ENCODE measurements at places on chromosomes 16 and 17. TPM values are rescaled to one million over a fixed set of nuclear protein-coding genes. Genes with fewer than 3 reads are reported as not detected.

The TNP2 gene
- not detected for total RNA-seq

The RSKR gene
- total RNA-seq, result 3.5 TPM

The MYL11 gene
- 7.2 TPM for total RNA-seq

The CDH13 gene
- total RNA-seq, result 162 TPM

The ATP1B2 gene
- total RNA-seq, result not detected

- no peak for DNase-seq
Measured at GRCh38 chr17:77726549-77727006, 231.9 kb upstream of the TNRC6C start.

DNA sequence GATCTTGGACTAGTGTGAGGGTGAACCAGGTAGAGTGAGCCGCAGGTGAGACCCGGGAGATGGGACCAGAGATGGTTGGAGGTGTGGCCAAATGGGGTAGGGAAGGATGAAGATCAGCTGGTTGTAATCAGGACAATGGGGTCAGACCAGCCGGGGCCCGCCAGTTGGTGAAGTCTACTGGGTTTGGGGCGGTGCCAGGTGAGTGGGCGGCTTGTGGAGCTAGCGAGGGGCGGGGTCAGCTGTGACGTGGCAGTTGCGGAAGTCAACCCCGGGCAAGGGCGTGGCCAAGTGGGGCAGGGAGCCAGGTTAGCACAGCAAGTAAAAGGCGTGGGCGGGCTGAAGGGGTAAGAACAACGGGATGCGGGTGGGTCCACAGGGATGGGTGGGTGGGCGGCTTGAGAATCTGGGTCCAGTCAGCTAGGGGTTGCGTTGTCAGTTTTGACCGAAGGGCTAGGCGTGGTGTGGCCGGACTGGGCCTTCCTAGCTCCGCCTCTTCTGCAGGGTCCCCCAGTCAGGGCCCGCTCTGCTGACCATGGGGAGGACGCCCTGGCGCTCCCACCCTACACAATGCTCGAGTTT is 25.5 kb upstream of the ALKBH5 start:
- peak; percentile 42 for DNase-seq

DNA sequence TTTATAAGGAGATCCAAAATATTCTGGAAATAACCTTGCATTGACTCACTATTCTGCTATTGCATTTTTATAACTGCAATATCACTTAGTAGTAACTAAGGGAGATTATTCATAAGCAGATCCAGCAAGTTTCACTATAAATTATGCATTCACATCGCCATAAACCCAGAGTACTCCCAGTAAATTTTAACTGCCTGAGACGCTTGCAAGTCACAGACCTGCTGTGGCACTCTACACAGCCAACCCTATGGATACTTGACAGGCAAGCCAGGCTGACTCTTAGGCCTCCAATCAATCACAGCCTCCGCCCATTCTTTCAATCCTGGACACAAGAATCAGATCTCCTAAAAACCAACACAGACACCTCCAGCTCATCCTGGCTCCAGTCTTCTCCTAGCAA is 28.2 kb downstream of the USP31 start:
- DNase-seq, result no peak

DNA sequence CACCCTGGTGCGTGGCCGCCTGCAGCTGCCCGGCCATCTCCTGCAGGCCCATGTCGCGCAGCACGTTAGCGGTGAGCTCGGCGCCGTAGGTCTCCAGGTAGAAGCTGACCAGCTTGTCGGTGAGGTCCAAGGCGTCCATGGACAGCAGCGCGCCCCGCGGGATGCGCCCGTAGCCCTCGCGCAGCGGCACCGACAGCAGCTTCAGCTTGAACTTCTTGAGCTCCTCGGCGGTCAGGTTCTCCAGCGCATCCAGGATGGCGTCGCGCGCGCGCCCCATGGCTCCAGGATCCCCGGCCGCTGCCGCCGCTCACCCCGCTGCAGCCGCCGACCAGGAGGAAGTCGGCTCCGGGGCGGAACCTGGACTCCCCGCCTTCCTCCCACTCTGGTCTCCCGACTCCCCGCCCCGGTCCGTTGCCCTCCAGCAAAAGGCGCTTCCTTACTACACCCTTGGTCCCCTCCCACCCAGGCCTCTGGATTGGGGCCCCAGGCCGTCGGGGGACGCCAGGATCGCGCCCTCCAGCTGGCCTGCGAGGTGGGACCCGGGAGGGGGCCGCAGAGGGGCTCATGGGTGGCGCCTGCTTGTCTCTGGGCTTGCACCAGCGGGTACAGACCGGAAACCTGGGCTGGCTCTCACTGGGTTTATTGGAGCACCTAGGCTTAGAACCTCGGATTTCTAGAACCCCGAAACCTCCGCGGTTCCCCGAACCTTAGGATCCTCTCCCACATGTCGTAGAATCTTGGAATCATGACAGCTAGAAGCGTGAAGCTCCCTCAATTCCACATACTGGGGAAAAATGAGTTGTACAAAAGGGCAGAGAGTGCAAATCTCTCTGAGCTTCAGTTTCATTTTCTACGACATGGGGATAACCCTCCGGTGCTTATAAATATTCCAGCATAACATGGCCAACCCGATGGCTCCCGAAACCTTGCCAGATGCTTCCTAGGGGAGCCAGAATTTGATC is at the start of gene PYCARD:
PYCARD (minus strand) TSS at position 347 of the 962 bp plus-strand sequence; CDS start at position 277, 70 bp downstream.
- peak; percentile 23 for DNase-seq

Measured in LHCN-M2 (cell line).